ENCODE measurements at places on chromosomes 1 and 21. TPM values are rescaled to one million over a fixed set of nuclear protein-coding genes. Genes with fewer than 3 reads are reported as not detected.
A peak's percentile ranks its signal among the peaks of the same experiment; 100 is the strongest.

GRCh38 chr1:27563341-27563590 is 40.7 kb downstream of the AHDC1 start:
- peak overlapping the region; percentile 76 for H3K27ac ChIP-seq
- peaks cover 61% of the 10 kb centered on the region for H3K36me3 ChIP-seq
- H3K4me3 ChIP-seq: no peak overlapping the region
- no peaks in the 10 kb centered on the region for H3K27me3 ChIP-seq

DNA sequence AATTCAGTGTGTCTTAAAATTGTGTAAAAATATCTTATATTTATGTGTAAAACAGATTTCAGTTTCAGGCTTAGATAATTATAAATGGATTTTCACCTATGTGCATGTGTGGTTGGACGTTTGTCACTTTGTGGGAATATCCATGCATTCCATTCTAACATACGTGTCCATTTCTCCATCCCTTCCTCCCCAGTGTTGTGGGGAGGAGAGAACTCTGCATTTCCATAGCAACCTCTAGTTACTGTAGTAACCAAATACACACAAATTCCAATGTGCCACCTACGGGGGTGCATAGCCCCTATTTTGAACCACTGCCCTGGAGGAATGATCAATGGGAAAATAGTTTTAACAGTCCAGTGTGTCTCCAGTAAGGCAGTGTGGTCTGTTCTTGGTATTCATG is 79.0 kb downstream of the RASAL2 start:
- no peaks in the 10 kb centered on the region for H3K4me1 ChIP-seq
- H3K4me3 ChIP-seq: no peak overlapping the region
- DNase-seq: no peak
- H3K36me3 ChIP-seq: no peaks in the 10 kb centered on the region
- no peak overlapping the region for H3K27ac ChIP-seq
- H3K27me3 ChIP-seq: no peaks in the 10 kb centered on the region

GRCh38 chr1:145990249-145990855 is 6.0 kb downstream of the TXNIP start:
- no peak for DNase-seq
- peaks cover 5% of the 10 kb centered on the region for H3K36me3 ChIP-seq
- no peaks in the 10 kb centered on the region for H3K27me3 ChIP-seq
- H3K4me1 ChIP-seq: peaks cover 7% of the 10 kb centered on the region

Gene UBE2U
- not detected for total RNA-seq

DNA sequence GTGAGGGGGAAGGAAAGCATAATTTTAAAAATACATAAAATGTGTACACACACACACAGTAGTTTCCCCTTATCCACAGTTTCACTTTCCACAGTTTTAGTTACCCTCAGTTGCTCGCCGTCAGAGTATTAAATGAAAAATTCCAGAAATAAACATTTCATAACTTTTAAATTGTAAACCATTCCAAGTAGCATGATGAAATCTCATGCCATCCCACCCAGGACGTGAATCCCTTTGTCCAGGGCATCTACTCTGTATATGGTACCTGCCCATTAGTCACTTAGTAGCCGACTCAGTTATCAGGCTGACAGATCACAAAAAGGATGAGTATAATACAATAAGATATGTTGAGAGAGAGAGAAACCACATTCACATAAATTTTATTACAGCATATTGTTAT is 36.2 kb downstream of the EPS15 start:
- no peak overlapping the region for H3K27ac ChIP-seq
- H3K27me3 ChIP-seq: no peaks in the 10 kb centered on the region
- no peak for DNase-seq
- H3K4me1 ChIP-seq: no peaks in the 10 kb centered on the region
- no peaks in the 10 kb centered on the region for H3K36me3 ChIP-seq
- no peak overlapping the region for H3K4me3 ChIP-seq

DNA sequence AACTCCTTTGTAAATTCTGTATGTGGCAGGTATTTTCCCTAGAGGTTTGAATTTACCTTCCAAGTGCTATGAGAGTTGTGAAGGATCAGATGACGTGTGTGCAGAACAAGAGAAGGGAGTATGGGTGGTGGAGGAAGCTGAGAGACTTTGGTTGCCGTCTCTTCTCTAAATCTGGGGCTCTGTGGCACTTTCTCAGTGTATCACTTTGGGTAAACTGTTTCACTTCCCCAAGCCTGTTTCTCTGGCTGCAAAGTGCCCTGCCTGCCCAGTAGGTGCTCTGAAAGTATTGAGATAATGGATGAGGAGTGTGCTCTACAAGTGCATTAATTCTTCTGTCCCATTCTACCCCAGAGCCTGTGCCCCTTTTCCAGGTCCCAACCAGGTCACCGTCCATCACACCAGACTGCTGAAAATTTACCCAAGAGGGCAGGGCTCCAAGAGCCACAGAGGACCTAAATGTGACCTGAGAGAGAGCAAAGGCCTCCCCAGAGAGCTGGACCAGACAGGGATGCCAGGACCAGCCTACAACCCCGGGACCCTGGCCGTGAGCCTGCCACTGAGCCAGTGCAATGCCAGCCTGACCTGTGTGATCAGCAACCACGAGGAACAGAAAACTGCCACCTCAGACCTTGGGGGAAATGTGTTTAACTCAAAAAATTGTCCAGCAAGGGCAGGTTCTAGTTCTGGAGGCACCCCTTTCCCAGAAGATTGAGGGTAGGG is 131.6 kb upstream of the ETV3 start:
- no peaks in the 10 kb centered on the region for H3K4me1 ChIP-seq
- H3K27ac ChIP-seq: no peak overlapping the region
- no peaks in the 10 kb centered on the region for H3K27me3 ChIP-seq

- no peak overlapping the region for H3K27ac ChIP-seq
- peaks cover 10% of the 10 kb centered on the region for H3K36me3 ChIP-seq
- no peak for DNase-seq
- H3K4me1 ChIP-seq: peaks cover 26% of the 10 kb centered on the region
- H3K4me3 ChIP-seq: no peak overlapping the region
These were observed 67.2 kb downstream of the SCCPDH start for GRCh38 chr1:246791303-246791918.

- H3K4me1 ChIP-seq: no peaks in the 10 kb centered on the region
- DNase-seq: no peak
- H3K4me3 ChIP-seq: no peak overlapping the region
- no peaks in the 10 kb centered on the region for H3K27me3 ChIP-seq
- H3K36me3 ChIP-seq: no peaks in the 10 kb centered on the region
These were observed 37.6 kb downstream of the PDE4B start for GRCh38 chr1:65830306-65830705.

- H3K27ac ChIP-seq: peak within 1 kb of the TSS; percentile 100
- no peaks in the 10 kb centered on the region for H3K27me3 ChIP-seq
- no peaks in the 10 kb centered on the region for H3K36me3 ChIP-seq
- peaks cover 15% of the 10 kb centered on the region for H3K4me1 ChIP-seq
- H3K4me3 ChIP-seq: peak within 1 kb of the TSS; percentile 91
- DNase-seq: no peak
These were observed at the start of gene B3GALNT2 for GRCh38 chr1:235504122-235504493. Gene B3GALNT2, minus strand, starts transcription at chr1:235504452. Its CDS starts 200 bp downstream, at chr1:235504252.

DNA sequence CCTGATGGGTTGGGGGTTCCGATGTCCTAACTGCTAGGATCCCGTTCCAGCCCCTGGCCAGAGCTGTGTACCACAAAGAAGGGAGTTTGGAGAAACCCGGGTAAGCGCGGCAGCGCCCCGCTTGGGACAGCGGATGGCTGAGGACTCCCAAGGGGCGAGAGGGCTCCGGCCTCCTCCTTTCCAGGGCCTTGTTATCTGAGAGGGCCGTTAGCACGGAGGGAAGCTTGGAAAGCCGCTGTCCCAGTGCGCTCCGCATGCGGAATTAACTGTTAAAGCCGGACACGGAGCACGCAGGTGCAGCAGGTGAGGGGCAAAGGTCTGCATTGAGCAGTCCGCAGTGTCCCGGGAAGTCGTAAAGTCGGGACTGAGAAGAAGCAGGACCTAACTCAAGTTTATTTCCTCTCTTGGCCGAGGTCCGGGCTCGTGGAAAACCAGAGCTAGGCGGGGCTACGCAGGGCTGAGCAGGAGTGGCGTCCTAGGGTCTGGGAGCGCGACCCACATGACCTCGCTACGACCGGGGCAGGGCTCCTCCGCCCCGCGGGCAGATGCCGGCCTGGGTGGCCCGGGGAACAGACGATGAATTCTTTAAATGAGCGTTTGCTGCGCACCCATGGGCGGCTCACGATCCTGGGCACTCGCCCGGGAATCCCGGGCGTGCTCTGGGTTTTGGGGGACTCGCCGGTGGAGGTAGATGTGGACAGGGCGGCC is 4.5 kb downstream of the LHX4 start:
- H3K27ac ChIP-seq: no peak overlapping the region
- peaks cover 98% of the 10 kb centered on the region for H3K27me3 ChIP-seq
- H3K4me3 ChIP-seq: no peak overlapping the region
- H3K4me1 ChIP-seq: peaks cover 52% of the 10 kb centered on the region
- H3K36me3 ChIP-seq: no peaks in the 10 kb centered on the region

Gene SLC35A3
- 21.5 TPM for total RNA-seq

GRCh38 chr1:16165073-16165364 is 9.2 kb upstream of the EPHA2 start:
- H3K4me3 ChIP-seq: no peak overlapping the region
- H3K4me1 ChIP-seq: peaks cover 14% of the 10 kb centered on the region
- no peak overlapping the region for H3K27ac ChIP-seq
- H3K27me3 ChIP-seq: peaks cover 3% of the 10 kb centered on the region
- no peak for DNase-seq
- no peaks in the 10 kb centered on the region for H3K36me3 ChIP-seq

DNA sequence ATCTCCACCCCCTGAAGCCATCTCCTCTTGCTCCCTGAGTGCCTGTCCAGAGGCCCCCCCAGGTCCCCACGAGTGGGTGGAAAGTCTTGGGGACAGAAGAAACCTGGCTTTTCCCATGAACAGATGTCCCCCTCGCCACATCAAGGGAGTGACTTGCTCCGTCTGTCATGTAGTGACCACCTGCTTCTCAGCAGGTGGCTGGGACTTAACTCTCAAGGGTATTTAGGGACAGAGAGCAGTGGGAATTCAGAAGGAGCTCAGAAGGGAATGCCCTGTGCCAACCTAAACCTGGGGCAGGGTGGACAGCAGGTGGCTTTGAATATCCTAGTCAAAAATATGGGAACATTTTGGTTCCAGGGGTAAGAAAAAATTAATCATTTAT is 139.8 kb downstream of the PRDM16 start:
- peaks cover 12% of the 10 kb centered on the region for H3K36me3 ChIP-seq
- H3K4me1 ChIP-seq: peaks cover 75% of the 10 kb centered on the region
- H3K27ac ChIP-seq: no peak overlapping the region
- no peak overlapping the region for H3K4me3 ChIP-seq

Gene LMX1A
- total RNA-seq: 4.4 TPM

Gene LRRIQ3
- 1.7 TPM for total RNA-seq

Gene OR2L2
- total RNA-seq: 0.39 TPM

Gene RAP1GAP
- total RNA-seq: 37.1 TPM

Gene PLA2G2D
- not detected for total RNA-seq

DNA sequence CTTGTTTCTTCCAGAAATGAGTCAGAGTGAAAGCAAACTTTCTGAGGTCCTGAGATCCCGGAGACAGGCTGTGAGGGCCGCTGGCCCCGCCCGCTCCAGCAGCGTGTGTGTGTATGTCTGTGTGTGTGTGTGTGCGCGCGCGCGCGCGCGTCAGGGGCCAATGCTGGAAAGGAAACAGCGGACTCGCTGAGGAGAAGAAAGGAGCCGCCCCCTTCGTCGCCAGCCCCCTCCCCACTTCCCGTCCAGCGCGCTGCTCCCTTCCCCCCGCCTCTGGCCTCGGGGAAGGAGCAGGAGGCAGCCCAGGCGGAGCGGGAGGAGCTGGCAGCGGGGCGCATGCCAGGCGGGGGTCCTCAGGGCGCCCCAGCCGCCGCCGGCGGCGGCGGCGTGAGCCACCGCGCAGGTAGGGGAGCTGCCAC is at the start of gene DISC1:
DISC1 (plus strand) TSS at position 256 of the 416 bp plus-strand sequence; CDS start at position 334, 78 bp downstream.
- peak within 1 kb of the TSS; percentile 88 for H3K27ac ChIP-seq
- H3K4me1 ChIP-seq: peaks cover 16% of the 10 kb centered on the region
- no peaks in the 10 kb centered on the region for H3K27me3 ChIP-seq

- H3K4me1 ChIP-seq: no peaks in the 10 kb centered on the region
- no peaks in the 10 kb centered on the region for H3K36me3 ChIP-seq
- DNase-seq: no peak
- no peak overlapping the region for H3K27ac ChIP-seq
These were observed 409.8 kb downstream of the DISC1 start for GRCh38 chr1:232036181-232036933.

GRCh38 chr1:30475966-30476365 is 247.4 kb downstream of the MATN1 start:
- no peak overlapping the region for H3K4me3 ChIP-seq
- peaks cover 6% of the 10 kb centered on the region for H3K4me1 ChIP-seq
- no peaks in the 10 kb centered on the region for H3K27me3 ChIP-seq
- H3K27ac ChIP-seq: no peak overlapping the region
- no peak for DNase-seq

Gene WDTC1
- 22.7 TPM for total RNA-seq
